Nucleus accumbens (tissue), 56 donors: ENCODE measurements at places on chromosomes 7 and 10.

- no peak for DNase-seq
Measured at GRCh38 chr7:45967591-45968157, 46.6 kb upstream of the IGFBP3 start.

DNA sequence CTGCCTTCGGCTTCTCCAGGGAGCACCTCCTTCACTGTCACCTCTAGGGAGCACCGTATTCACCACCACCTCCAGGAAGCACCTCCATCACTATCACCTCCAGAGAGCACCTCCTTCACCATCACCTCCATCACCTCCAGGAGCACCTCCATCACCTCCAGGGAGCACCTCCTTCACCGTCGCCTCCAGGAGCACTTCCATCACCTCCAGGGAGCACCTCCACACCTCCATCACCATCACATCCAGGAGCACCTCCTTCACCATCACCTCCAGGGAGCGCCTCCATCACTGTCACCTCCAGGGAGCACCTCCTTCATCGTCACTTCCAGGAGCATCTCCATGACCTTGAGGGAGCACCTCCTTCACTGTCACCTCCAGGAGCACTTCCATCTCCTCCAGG, 102.3 kb downstream of the DNAJB6 start:
- no peak for DNase-seq

DNA sequence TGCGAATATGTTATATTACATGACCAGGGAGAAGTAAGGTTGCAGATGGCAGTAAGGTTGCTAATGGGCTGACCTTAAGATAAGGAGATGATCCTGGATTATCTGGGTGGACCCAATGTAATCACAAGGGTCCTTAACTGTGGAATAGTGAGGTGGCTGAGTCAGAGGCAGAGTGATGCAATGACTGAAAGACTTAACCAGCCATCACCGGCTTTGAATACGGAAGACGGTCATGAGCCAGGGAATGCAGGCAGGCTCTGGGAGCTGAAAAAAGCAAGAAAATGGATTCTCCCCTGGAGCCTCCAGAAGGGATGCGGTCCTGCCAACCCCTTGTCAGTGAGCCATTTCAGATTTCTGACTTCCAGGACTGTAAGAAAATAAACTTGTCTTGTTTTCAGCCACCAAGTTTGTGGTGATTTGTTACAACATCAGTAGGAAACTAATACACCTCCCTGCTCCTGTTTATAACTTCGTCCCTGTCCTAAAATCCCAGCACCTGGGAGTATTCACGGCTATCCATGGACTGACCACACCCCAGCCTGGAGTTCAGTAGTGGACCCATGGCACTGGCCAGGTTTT, 4.6 kb upstream of the C10orf95 start:
- DNase-seq = no peak

- no peak for DNase-seq
Measured at GRCh38 chr10:108583877-108584276, 1339.4 kb downstream of the XPNPEP1 start.

GRCh38 chr7:103346396-103346795, 1.0 kb upstream of the PSMC2 start:
- no peak for DNase-seq

- DNase-seq = no peak
Measured at GRCh38 chr7:102253973-102254370, 32.7 kb upstream of the SH2B2 start.

- no peak for DNase-seq
Measured at GRCh38 chr7:21526007-21526406, 16.8 kb upstream of the DNAH11 start.

DNA sequence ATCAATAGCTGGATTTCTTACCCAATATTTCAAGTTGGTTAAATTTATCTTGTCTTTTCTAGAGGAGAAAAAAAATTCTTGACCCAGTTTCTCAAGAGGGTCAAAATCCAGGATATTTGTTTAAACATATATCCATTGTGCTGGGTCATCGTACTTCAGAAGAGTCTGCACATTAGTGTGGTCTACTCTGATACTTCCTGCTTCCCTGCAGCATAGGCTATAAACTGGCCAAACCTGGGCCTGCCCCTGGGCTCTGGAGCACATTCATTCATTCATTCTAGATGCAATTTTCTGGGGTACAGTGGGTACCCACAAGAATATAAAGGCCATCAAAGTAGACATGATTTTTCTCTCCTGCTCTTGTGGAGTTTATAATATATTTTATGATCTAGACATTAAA, 142.1 kb upstream of the WNT16 start:
- no peak for DNase-seq

- no peak for DNase-seq
Measured at GRCh38 chr7:117385363-117386109, 41.8 kb downstream of the ASZ1 start.

GRCh38 chr10:37860494-37861190, 3.2 kb upstream of the ZNF248 start:
- no peak for DNase-seq

GRCh38 chr10:83612746-83613145, 526.6 kb upstream of the GHITM start:
- DNase-seq = no peak

DNA sequence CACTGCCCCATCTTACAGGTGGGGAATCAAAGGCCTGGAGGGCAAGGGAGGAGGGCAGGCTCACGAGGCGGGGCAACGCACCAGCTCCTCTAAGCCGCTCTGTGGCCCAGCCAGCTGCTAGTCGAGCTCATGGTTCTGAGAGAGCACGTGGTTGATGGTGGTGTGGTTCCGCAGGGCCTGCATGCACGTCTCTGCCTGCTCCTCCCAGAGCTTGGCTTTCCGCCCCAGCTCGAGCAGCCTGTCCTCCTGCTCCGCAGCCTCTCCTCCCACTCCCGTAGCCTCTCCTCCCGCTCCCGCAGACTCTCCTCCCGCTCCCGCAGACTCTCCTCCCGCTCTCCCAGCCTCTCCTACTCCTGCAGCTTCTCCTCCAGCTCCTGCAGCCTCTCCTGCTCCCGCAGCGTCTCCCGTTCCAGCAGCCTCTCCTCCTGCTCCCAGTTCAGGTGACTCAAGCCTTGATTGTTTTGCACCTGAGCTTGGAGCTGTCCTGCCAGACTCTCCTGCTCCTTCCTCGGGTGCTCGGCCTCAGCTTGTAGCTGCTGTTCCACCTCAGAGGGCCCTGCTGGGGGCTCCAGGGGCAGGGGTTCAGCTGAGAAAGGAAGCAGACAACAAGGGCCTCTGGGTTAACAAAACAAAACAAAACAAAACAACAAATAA, 19.1 kb upstream of the MTPAP start:
- no peak for DNase-seq

DNA sequence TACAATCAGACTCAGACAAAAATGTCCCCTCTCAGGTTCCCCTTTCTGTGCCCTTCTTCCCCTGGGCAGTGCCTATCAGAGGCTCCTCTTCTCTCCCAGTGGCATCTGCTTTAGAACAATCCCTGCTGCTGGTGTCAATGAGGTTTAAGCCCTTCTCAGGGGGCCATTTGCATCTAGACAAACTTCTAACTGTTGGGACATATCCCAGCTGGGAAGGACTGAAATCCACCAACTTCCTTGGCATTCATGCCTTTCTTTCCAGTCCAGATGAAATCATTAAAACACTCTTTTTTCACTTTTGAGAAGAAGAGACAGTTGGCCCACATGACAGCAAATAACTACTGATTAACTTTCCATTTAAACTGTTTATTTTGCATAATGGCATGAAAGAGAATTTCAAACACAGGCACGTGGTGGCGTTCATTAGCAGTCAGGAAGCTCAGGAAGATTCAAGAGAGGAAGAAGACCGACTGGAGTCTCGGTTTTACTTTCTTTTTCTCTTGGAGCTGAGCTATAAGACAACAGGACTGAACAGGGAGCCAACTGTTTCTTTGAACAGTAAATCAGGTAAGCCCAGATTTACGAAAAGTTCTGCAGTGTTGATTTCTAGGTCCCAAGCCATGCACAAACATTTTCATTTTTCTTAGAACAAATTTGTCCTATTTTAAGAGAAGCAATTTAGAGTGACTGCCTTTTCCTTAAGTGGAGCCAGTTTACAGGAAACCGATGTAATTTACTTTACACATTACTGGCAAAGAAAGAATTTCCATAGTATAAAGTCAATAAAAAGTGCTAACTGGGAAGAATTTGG, at the start of gene GIMAP2:
GIMAP2 (plus strand) TSS at position 488 of the 811 bp plus-strand sequence. CDS start 1,354 bp downstream, outside the sequence.
- no peak for DNase-seq

DNA sequence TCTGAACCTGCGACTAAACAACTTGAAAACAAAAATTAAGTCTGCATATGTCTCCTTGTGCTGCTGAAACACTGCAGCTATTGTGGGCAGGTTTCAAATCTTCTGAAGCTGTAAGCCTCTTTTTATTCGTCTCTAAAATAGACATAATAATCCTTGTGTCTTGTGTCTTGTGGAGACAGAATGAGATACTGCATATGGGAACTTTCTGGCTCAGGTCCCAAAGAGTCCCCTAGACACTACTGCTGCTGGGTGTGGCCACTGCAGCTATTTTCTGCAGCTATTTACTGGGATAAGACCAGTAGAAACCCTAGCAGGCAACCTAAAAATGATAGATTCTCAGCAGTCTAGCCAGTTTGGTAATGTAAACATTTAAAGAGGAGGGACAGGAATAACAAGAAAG, 252.0 kb downstream of the ELMO1 start:
- DNase-seq = no peak

- DNase-seq = no peak
Measured at GRCh38 chr10:9260690-9261089, 1206.2 kb downstream of the GATA3 start.

DNA sequence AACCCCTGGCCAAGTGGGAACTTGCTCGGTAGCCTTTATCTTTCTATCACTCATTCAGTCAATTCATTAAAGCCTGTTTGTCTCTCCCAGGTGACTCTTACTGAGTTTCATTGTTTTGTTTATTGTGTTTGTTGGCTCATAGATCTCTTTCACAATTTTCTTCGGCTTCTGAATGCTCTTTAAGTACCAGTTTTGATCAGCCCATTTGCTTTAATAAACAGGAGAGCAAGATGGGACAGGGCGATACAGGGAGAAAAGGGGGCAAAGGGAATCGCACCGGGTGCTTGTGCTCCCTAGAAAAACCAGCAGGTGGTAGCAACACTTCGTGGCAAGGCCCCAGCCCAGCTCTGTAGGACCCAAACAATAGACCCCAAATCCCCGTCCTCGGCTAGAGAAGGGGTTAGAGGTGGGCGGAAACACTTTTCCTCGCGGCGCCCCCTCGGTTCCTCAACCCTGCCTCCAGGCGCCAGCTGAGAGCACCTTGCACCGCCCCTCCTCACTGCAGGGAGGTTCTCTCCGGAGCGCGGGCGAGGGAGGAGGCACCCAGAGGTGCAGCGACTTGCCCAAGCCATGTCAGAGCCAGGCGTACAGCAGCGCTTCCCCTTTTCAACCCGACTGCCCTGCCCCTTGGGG, 1.0 kb upstream of the EPHB6 start:
- DNase-seq = peak; percentile 69

GRCh38 chr10:67618116-67618515, 77.9 kb downstream of the CTNNA3 start:
- DNase-seq = no peak

GRCh38 chr7:67525588-67525987, 529.0 kb downstream of the TYW1 start:
- no peak for DNase-seq

DNA sequence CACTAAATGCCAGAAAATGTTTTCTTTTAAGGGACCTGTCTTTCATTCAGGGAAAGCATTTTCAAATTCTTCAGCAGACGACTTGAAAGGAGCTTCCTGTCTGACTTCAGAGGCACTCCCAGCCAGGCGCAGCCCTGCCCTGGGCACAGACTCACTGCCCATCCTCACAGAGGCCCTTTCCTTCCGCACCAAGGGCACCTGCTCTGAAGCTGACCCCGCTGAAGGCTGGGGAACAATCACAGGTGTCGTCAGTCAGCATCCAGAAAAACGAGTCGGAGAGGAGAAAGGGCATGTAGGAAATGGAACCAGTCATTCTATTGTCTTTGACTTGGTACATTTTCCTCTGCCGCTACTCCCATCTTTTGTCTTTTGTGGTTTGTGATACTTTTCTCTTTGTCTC, 125.3 kb upstream of the PARD3 start:
- DNase-seq = no peak

- no peak for DNase-seq
Measured at GRCh38 chr7:107372298-107372697, 97.6 kb upstream of the GPR22 start.

DNA sequence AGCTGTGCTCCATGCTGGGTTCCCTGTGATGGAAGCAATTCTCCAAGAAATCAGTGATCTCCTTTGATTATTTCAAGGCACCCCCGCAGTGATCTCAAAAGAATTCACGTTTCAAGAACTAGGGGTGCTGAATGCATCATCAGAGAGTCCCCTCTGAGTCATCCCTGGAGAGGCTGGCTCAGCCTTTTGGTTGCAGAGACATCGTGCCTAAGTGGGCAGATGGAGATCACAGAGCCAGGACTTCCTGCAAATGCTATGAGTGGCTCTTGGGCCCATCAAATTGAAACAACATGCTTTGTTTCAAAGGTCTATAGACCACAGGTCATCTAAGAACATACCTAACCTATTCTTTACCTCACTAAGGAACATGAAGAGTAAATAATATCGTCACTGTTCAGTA, 41.5 kb upstream of the PLEKHA1 start:
- DNase-seq = no peak

- no peak for DNase-seq
Measured at GRCh38 chr7:81789406-81790119, 19.7 kb upstream of the HGF start.

DNA sequence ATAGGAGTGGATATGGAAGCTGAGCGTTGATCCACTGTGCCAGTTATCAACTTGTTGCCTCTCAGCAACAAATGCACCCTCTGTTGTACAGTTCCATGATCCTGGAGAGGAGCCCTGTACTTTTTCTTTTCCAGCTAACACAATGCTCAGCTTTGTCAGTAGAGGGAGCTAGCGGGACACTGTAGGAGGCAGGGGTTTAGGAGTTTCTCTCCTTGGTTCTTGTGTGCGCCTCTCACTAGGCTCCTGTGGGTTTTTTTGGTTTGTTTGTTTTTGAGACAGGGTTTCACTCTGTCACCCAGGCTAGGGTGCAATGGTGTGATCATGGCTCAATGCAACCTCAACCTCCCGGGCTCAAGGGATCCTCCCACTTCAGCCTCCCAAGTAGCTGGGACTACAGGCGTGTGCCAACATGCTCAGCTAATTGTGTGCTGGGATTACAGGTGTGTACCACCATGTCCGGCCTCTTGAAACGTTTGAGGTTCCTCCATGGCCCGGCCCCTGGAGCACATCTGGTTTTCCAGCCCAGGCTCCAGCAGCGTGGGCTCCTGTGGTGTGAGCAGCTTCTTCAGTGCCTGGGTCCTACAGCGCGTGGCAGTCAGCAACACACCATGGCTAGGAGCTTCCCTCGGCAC, 12.0 kb upstream of the MARVELD1 start:
- DNase-seq = no peak

DNA sequence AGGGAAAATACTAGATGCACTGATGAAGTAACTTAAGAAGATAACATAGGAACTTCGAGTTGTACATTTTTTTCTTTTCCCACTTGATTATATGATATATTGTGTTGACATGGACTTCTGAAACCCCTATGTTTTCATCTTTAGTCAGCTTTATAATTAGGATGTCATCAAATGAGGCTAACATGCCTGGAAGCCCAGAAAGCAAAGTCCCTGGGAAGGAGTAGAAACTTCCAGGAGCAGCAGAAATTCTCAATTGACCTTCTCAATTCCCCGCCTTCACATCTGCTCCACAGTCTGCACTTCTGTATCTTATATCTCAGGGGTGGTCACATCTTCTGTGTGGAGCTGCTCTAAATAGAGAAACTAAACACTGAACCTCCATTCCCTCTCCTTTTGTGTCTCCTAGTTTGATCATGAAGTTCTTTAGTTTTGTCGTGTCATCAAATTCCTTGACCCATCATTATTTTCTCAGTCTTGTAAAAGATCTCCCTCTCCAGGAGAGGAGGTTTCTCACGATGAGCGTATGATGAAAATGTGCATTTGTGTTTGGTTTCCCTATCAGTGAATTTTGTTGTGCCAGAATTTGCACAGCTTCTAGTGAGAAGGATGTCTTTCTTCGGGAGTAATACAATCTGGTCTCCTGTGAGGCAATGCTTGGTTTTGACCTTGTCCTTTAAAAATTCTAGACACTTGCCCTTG, 303.3 kb downstream of the SUGCT start:
- DNase-seq = no peak
